ENCODE measurements at places on chromosomes 1 and 21.

GRCh38 chr1:153945795-153946621 lies 510 bp downstream of the DENND4B start:
- peak overlapping the region; percentile 94 for H3K27ac ChIP-seq
- peak; percentile 74 for DNase-seq
- H3K36me3 ChIP-seq = peaks cover 12% of the 10 kb centered on the region
- peak overlapping the region; percentile 95 for H3K4me3 ChIP-seq

- peaks cover 83% of the 10 kb centered on the region for H3K27me3 ChIP-seq
- DNase-seq = no peak
- H3K36me3 ChIP-seq = peaks cover 13% of the 10 kb centered on the region
- no peak overlapping the region for H3K27ac ChIP-seq
- H3K4me1 ChIP-seq = peaks cover 10% of the 10 kb centered on the region
- no peak overlapping the region for H3K4me3 ChIP-seq
Observed at GRCh38 chr1:204891860-204892259, 21.2 kb downstream of the NFASC start.

- no peak overlapping the region for H3K27ac ChIP-seq
- H3K36me3 ChIP-seq = no peaks in the 10 kb centered on the region
- H3K4me3 ChIP-seq = no peak overlapping the region
- H3K4me1 ChIP-seq = peaks cover 10% of the 10 kb centered on the region
- DNase-seq = no peak
Observed at GRCh38 chr1:204154568-204155255, 2.9 kb upstream of the ETNK2 start.

GRCh38 chr1:178932552-178932906 lies 61.7 kb upstream of the ANGPTL1 start:
- H3K4me1 ChIP-seq = no peaks in the 10 kb centered on the region
- H3K4me3 ChIP-seq = no peak overlapping the region
- no peak overlapping the region for H3K27ac ChIP-seq

DNA sequence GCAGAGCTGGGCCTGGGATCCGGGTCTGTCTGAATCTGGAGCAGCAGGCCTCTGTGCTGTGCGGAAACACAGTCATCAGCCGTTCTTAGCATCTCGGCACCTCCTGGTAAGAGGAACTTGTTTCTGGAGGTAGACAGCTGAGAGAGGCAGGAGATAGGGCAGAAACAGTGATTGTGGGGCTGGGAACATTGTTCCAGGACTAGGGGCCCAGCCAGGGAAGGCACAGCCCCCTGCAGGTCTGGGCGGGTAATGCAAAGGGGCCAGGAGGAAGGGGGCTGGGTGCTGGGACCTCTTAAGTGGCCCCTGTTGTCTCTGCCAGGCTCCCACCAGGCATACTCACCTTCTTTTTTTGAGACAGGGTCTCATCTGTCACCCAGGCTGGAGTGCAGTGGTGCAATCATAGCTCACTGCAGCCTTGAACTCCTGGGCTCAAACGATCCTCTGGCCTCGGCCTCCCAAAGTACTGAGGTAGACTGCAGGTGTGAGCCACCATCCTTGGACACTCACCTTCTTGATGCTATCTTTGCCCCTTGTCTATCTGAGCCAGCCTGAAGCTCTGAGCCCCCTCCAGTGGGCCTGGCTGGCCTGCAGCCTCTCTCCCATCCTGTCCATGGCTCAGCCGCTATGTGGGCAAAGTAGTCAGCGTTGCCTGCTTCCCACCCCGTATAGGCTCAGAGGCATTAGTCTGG lies 134.3 kb upstream of the ZBTB40 start:
- no peak overlapping the region for H3K27ac ChIP-seq
- DNase-seq = no peak
- peaks cover 2% of the 10 kb centered on the region for H3K4me1 ChIP-seq
- no peak overlapping the region for H3K4me3 ChIP-seq
- H3K27me3 ChIP-seq = peaks cover 60% of the 10 kb centered on the region

- H3K36me3 ChIP-seq = peaks cover 4% of the 10 kb centered on the region
- DNase-seq = no peak
- H3K27ac ChIP-seq = peak overlapping the region; percentile 53
Observed at GRCh38 chr1:8169364-8170058, 143.4 kb upstream of the ERRFI1 start.

GRCh38 chr1:186611156-186611555 lies 69.1 kb downstream of the PTGS2 start:
- H3K36me3 ChIP-seq = peaks cover 4% of the 10 kb centered on the region
- H3K27me3 ChIP-seq = peaks cover 24% of the 10 kb centered on the region
- no peak for DNase-seq
- H3K4me1 ChIP-seq = peaks cover 14% of the 10 kb centered on the region

Data from T-helper 17 cell (primary cell).